NCI-H187 treated with DMSO at 0.1 percent for 48 hours (cell line): ENCODE measurements at places on chromosomes 16 and 17.

GRCh38 chr17:8332688-8333087 is 7.0 kb upstream of the ODF4 start:
- no peak for DNase-seq

GRCh38 chr17:11241611-11242226 is 706 bp downstream of the SHISA6 start:
- DNase-seq: no peak

DNA sequence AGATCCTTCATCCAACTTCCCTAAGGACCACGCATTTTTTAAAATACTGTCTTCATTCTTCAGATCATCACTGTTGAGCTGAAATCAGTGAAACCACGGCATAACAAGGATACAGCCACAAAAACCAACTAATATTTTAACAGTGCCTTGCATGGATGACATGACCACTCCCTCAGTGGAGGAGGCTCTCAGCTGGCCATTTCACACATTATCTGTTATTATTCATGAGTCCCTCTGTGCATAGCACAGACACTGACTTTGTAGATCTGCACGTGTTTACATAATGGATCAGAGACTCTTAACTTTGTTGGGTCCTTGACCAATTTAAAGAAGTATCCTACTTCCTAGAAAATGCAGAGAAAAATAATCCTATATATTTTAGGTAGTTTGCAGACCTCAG is 104.8 kb upstream of the NUDT7 start:
- no peak for DNase-seq

- no peak for DNase-seq
Observed at GRCh38 chr16:19784183-19784736, 66.2 kb downstream of the IQCK start.

DNA sequence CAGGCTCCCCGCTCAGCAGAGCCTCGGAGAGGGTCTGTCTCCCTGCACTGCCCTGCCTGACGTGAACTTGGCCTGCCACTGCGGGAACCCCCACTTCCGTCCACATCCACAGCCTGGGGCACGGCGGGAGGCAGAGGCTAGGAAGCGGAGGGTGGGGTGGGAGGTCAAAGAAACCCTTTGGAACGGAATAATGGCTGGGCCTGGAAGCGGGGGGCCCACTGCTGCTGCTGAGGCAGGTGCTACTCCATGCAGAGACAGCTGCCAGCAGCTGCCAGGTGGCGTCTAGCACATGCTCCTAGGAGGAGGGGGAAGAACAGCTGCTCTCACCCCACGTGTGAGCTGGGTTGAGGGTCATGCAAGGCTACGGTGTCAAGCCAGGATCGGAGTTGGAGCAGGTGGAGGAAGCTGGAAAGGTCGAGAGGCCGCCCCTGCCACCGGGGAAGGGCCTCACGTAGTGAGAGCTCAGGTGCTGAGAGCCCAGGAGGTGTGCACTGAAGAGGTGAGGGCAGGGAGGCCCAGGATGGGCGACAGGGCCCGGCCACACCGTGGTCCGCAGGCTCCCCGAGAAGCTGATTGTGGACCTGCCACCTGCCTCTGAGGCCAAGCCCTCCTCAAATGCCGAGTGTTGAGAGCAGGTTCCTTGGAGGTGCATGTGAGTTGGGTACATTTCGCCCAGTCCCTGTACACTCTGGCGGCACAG is 9.8 kb downstream of the FSCN2 start:
- DNase-seq: peak; percentile 61

DNA sequence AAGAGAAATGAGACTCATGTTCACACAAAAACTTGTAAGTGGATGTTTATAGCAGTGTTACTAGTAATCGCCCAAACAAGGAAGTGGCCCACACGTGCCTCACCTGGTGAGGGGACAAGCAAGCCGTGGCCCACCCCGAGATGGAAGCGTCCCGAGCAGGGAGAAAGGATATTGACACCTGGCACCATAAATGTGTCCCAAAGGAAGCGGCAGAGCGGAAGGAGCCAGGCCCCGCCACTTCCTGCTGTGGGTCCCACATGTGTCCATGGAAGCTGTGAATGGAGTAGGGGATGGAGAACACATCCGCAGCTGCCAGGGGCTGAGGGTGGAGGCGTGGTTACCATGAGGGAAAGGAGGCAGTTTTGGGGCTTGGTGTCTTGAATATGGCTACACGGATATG is 18.9 kb downstream of the KCNJ18 start:
- no peak for DNase-seq

DNA sequence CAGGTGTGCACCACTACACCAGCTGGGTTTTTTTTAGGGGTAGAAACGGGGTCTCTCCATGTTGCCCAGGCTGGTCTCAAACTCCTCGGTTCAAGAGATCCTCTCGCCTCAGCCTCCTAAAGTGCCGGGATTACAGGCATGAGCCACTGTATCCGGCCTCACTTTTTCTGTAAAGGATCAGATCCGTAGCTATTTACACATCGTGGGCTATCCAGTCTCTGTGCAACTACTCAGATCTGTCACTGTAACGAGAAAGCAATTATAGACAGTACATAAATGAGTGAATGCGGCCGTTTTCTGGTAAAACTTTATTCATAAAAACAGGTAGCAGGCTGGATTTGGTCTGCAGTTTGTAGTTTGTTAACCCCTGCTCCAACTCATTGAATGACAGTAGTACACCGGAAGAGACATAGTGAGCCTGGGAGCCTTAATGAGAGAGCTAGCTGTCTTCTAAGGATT is 44.5 kb downstream of the VMP1 start:
- no peak for DNase-seq

GRCh38 chr16:57194512-57194911 is 8.4 kb downstream of the RSPRY1 start:
- no peak for DNase-seq

DNA sequence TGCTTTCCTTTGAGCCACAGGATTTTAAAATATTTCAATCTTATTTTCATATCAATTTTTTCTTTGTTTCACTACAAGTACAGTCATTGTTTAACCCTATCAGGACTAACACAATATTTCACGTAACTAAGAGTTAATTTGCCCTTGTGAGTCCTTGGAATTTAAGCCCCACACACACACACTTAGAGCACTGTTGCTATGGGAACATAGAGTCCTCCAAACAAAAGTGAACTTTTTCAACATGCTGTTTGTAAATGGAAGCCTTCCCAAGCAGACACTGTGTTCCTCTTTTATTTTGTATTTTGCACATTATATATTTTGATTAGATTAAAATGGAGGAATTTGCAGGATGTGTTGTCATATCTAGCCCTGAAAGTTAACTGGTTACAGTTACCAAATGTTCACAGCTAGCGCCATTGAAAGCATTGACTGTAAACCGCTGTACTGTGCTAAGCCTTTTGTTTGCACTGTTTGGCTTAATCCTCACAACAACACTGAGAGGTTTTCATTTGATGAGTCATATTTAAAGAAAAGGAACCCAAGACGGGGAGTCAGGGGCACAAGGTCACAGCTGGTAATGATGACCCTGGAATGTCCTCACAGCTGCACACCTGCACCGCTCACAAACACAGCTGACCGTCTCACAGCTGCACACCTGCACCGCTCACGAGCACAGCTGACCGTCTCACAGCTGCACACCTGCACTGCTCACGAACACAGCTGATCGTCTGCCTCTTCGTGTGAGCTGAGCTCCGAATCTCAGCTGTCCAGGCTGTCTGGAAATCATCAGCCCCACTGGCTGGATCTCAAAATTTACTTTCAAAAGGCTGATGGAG is 6.3 kb downstream of the HSBP1 start:
- DNase-seq: no peak

- no peak for DNase-seq
Observed at GRCh38 chr17:58192612-58193011, at the start of gene EPX. TSS of gene EPX (plus strand) at chr17:58192726. CDS start at chr17:58192847, 121 bp downstream.

DNA sequence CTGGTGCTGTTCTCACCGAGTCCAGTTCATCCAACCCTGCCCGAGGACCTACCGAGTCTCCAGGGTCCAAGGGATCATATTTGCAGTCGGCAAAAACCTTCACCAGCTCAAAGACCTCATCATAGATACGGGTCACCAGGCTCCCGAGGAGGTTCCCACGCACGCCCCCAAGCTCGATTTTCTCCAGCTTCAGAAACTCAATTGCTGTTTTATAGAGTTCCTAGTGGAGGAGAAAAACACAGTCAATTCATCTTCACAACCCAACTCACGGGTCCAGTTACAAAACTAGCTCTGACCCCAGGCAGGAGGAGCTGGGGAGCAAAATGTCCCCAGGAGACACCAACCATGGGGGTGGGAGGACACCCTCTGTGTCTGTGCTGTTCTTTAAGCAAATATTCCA is 10.2 kb downstream of the DNAH17 start:
- DNase-seq: no peak

GRCh38 chr17:82249896-82250581 is 21.2 kb downstream of the SLC16A3 start:
- DNase-seq: no peak

DNA sequence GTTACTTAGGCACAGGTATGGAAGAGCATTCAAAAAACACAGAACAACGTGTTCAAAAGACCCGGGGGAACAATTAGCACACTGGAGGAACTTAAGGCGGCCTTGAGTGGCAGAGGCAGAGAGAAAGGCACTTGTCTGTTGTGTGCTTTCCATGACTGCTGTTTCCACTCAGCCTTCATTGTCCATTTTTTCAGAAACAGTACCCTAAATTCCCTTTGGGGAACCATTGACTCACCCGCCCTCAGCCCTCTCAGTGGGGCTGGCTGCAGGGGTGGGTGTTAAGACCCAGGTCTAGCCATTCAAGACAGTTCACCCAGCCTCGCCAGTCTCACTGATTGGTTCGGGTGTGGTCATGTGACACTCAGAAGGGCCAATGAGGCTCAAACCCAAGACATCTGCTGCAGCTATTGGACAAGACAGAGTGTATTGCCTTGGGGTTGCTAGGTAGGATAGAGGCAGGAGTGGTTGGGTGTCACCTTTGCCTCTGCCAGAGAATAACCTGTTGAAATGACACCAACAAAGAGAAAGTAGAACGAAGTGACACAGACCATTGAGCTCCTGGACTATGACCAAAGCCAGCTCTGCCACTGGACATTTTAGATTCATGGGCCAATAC is 19.6 kb upstream of the CEP20 start:
- peak; percentile 79 for DNase-seq

GRCh38 chr17:55666806-55667205 is 55.9 kb downstream of the TMEM100 start:
- no peak for DNase-seq

DNA sequence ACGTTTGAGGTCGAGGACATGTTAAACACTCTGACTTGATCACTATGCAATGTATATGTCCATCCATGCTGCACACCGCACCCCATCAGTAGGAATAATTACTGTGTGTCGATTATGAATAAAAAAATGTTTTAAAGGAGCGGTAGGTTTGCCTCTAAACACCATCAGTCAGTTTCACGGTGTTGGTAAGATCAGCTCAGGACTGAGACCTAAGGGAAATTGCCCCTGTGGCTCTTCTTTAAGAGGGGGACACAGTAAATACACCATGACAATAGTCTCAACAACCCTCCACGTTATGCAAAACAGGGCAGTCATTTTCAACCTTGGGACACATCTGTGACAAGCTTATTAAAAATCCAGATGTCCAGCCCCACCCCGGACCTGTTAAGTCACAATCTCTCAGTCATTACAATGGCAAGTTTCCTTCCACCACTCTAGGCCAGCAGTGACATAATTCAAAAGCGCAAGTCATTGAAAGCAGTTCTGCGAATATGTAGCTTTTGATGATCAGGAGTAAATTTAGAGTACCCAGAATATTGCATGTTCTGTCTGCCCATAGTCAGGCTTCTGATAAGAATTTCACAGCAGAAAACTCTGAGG is 1.2 kb downstream of the ATMIN start:
- DNase-seq: no peak

- no peak for DNase-seq
Observed at GRCh38 chr17:78029697-78030096, 71.2 kb downstream of the TNRC6C start.

DNA sequence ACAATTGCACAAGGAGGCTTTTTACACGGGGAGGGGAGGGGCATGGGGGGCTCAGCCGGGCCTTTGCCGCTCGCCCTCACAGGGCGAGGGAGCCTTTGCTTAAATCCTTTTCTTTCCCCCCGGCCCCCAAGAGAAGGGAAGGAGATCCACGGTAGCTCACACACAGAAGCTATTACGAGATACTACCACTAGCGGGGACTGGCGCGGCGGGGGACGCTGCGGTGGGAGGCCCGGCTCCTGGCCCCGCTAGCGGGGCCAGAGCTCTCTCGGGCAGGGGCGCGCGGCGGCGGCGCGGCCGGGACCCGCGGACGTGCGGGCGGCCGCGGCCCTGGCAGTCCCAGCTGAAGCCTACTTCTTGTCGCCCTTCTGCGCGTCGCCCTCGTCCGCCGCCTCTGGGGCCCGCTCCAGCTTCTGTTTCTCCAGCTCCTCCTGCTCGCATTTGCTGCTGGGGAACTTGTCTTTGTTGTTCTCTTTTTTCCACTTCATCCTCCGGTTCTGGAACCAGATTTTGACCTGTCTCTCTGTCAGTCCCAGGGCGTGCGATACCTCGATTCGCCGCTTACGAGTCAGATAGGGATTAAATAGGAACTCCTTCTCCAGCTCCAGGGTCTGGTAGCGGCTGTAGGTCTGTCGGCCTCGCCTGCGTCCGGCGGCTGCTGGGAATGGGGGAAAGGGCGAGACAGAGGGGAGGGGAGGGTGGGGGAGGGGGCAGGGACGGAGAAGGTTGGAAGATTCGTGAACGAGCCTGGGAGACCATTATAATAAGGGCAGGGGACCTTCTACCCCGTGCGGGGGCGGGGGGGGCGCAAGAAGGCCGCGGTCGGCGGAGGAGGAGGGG is 2.0 kb downstream of the HOXB8 start:
- DNase-seq: no peak

DNA sequence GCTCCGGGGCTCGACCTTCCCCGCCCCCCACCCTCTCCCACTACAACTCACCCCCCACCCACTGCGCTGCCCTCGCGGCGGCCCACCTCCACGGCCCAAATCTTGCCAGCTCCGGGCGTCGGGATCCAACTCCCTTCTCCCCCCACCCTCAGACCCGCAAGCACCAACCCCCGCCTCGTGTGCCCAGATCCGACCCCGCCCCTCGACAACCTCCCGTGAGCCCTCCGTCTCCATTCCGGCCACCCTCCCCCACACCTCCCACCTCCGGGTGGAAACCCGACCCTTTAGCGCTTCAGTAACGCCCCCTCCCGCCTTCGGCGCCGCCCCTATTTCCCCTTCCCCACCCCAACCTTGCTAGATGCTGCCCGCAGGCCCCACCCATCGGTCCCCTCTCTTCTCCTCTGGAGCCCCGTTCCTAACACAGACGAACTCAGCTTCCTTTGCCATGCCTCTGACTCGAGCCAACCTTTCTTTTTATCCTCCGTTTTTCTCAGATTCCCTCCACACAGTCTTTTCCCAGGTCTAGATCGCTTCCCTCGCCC is 717 bp downstream of the UBE2Z start:
- no peak for DNase-seq

GRCh38 chr16:80710918-80711317 is 93.5 kb downstream of the CDYL2 start:
- DNase-seq: no peak
